Bronchial epithelial cell (primary cell): ENCODE measurements at places on chromosomes 7 and 10.

DNA sequence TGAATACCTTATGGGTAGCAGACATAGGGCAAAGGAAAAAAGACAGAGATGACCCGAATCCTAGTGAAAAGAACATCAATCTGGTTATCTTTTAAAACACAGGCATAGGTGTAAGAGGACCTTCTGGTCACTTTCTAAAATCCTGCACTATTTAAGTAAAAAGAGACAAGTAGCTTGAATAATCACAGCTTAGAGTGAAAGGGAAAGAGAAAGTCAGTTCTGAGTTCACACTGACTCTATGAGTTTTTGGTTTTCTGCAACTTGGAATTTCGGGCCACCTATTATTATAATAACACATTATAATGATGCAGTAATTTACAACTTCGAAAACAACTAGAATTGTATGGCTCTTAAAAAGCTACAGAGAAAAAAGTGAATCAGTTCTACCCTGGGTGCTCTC lies 247.8 kb downstream of the DOCK4 start:
- no peak for DNase-seq

DNA sequence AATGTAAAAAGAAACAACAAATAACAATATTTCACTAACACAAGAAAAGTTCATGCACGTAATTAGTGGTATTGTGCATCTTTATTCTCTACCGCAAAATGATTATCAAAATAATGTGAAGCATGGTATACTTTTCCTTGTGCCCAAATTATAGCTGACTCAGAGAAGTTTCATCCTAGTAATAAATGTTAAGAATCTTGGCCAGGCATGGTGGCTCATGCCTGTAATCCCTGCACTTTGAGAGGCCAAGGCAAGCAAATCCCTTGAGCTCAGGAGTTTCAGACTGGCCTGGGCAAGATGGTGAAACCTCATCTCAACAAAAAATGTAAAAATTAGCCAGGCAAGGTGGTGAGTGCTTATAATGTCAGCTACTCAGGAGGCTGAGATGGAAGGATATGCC lies 105.0 kb downstream of the KMT2C start:
- DNase-seq: no peak

GRCh38 chr7:15820319-15820718 lies 133.8 kb upstream of the MEOX2 start:
- DNase-seq: no peak

DNA sequence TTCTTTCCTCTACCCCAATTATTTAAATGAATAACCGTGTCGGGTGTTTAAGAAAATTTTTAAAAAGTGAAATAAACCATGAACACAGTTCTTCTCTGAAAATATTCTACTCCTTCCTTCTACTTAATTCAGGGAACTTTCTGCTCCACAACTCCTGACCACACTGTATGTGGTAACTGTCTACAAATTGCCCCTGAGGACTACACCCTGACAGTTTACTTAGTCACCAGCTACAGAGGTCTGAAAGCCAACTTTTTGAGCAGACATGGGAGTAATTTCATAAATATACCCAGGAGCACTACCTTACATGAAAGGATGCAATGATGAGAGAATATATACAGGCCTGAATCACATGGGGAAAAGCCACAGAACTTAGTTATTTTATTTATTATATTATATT lies 523.2 kb upstream of the SORCS1 start:
- peak; percentile 43 for DNase-seq

- no peak for DNase-seq
Measured at GRCh38 chr10:62843600-62843999, 27.4 kb upstream of the EGR2 start.

DNA sequence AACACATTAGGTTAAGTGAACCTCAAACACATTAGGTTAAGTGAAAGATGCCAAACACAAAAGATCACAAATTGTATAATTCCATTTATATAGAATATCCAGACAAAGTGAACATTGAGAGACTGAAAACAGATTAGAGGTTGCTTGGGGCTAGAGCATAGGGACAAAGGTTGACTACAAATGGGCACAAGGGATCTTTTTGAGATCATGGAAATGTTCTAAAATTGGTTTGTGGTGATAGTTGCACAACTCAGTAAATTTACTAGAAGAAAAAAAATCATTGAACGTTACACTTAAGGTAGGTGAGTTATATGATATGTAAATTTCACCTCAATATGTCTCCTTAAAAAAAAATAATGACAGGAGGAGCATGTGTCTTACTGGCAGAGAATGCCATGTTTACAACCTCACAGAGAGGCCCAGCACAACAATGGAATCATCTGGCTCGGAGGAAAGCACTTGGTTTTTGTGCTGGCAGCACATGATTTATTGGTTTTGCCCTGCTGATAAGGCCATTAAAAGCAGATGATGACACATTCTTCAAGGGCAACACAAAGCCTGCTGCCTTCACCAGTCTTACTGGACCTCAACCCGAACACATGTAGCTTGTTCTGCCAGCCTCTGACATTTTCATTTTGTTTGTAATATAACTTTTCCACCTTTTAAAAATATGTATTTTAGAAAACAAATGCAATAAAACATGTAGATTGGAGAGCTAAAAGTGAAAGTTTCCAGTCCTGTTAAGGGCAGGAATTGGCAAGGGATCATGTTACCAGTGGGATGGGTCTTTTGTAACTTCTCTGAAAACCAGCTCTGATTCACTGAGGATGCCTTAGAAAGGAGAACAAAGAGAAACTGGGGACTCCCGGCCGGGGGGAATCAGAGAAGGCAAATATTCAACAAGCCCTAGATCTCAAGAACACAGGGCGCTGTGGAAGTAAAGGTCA lies 11.9 kb upstream of the LMOD2 start:
- peak; percentile 71 for DNase-seq

DNA sequence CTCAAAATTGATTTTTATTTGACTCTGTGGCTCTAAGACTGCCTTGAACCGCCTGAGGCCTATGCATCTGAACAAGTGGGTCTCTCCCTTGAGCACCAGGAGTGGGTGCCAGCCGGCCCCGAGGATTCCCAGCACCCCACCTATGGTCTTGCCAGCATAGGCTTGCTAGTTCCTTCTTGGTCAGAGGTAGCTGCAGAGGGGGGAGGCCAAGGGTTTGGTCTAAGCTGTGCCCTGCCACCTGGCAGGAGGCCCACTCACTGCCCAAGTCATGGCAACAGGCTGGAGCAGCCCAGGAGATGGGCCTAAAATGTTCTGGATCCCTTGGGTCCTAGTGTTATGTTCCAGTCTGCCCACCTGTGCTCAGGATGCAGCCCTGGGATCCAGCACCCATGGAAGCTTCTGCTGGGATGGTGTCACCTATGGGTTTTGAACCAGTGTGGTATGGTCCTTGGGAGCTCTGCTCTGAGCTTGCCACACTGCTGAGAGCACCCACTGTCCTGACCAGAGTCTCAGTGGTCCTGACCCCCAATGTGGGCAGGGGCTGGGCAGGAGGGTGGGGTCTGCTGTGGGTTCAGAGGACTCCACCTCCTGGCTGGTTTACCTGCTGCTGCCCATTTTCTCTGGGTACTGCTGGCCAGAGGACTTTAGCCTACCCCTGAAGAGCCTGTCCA lies 12.6 kb downstream of the YKT6 start:
- DNase-seq: no peak

DNA sequence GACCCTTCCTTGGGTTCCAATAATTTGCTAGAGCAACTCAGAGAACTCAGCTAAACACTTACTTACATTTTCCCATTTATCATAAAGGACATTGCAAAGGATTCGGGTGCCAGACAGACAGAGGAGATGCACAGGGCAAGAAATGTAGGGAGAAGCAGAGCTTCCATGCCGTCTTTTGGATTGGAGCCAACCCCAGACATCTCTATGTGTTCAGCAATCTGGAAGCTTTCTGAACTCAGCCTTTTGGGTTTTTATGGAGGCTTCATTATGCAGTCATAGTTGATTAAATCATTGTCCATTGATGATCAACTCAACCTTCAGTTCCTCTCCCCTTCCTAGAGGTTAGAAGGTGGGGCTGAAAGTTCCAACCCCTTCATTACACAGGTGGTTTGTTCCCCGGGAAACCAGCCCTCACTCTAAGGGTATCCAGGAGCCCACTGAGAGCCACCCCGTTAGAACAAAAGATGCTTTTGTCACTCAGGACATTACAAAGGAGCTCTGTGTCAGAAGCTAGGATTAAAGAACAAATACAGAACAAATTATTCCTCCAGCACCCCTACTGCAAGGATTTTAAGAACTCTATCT lies 211.9 kb upstream of the VSTM2A start:
- DNase-seq: no peak

DNA sequence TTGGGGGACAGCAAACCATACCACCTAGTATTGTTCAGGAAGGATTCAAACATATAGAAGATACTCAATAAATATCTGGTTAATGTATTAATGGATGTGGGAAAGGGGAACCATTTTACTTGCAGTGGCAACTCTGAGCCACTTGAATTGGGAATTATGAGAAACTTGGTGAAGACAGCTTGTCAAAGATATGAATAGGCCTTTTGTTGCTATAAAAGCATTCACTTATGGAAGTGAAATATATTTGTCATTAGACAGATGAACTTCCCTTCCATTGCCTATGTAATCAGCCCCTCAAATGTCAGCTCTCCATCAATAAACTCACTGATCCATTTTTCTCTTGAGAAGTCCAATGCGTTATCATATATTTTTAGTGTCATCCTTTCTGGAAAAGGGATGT lies 56.1 kb downstream of the GPR85 start:
- no peak for DNase-seq

DNA sequence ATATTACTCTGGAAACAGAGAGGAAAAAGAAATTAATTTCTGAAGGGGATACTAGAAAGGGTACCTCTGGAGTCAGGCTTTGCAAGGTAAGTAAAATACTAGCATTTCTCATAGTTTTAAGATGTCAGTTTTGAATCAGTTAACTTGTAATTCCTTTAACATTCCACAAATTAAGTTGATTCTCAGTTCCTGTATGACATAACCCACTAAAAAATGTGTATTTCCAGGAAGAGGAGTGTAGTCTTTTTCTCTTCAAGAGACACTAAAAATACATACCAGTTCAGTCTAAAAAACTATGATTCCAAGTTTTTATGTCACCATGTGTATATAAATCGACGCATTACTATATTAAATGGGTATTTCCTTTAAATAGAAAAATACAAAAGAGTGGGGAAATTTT lies 113.2 kb downstream of the CDK6 start:
- no peak for DNase-seq

DNA sequence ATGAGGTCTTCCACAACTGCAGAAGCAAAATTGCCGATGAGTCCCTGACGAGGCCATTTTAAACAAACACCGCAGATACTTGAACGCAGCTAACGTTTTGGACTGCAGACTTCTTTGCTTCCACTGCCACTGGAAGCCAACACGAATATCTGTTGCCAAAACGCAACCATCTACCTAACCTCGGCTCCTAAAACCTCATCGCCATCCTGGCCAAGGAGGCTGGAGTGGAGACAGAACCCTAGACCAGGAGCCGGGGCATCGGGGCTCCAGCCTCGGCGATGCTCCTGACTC lies 493 bp downstream of the WDR91 start:
- DNase-seq: no peak

GRCh38 chr10:57303566-57303965 lies 942.5 kb upstream of the ZWINT start:
- no peak for DNase-seq

DNA sequence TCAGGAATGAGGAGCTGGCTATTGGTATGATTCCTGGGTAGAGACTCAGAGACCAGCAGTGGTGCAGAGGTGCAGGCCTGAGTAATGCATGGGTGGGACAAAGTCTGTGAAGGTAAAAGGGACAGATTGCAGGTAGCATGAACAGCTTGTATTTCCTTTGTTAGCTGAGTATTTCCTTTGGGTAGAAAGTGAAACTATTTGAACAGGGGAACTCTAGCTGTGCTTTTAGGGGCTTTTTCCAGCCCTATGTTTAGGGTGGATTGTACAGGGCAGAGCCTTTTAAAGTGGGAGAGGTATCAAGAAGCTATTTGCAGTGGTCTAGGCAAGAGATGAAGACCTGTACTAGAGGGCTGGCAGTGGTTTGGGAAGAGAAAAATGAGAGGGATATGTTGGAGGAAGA lies 739.9 kb downstream of the REEP3 start:
- no peak for DNase-seq

DNA sequence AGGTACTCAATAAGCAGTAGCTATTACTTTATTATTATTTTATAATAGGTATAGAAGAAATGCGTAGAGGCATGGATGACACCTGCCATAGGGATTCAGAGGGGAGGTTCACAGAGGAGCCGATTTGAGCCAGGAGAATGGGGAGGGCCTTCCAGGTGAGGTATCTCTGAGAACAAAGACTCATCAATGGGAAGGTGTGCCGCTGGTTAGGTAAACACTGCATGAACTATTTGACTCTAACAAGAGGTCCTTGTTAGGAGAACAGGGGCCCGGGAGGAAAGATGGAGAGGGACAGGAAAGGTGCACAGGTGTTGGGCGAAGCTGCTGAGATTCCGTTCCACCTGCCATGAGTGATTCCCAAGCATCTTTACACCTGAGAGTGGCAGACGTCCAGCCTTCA lies 41.8 kb upstream of the TMEM273 start:
- DNase-seq: no peak

DNA sequence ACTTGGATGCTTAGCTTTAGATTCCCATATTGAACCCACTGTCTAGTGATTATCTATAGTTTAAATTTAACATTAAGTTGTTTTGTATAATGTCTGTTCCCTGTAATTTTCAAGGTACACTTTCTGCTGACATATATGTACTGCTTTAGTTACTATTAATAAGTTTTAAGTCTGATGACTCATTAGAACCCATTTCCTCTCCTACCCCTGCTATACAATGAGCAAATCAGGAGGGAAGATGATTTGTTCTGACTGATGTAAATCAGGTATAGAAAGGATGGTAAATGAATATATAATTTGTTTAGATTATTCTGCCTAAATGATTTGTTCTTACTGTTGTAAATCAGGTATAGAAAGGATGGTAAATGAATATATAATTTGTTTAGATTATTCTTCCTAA lies 691.8 kb downstream of the NXPH1 start:
- DNase-seq: peak; percentile 2

- DNase-seq: no peak
Measured at GRCh38 chr7:4774007-4774406, 1.4 kb upstream of the AP5Z1 start.

DNA sequence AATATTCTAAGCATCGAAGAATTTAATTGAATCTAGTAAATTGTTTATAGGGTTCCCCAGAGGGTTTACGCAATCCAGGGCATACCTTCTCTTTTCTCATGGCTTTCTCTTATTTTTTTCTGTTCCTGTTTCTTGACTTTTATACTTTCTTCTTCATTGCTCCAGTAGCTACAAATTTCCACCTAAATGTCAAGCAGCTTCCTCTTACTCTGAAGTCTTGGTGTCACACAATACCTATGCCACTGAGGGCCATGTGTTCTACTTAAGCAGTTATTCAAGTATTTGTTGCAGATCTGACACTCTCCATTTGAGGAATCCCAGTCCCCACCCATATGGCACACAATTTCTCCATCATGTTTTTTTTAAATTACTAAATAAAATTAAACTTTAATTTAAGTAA lies 343.1 kb upstream of the MBL2 start:
- DNase-seq: no peak

- no peak for DNase-seq
Measured at GRCh38 chr10:22607261-22607660, 107.1 kb downstream of the PIP4K2A start.

GRCh38 chr10:120931423-120931822 lies 80.3 kb downstream of the WDR11 start:
- DNase-seq: no peak
